Activated T-helper 2 cell treated with anti-CD3 and anti-CD28 coated beads, Interferon-gamma antibody, Interleukin-2, Interleukin-4, amounts not matched to agents 10 μg/mL and 5 μg/mL and 100 μg/mL, durations not matched to agents 14 hours and 24 hours and 36 hours (primary cell): ENCODE measurements at places on chromosomes 13 and 19. TPM values are rescaled to one million over a fixed set of nuclear protein-coding genes. Genes with fewer than 3 reads are reported as not detected.

GRCh38 chr13:63351081-63351480, 1935.4 kb upstream of the PCDH20 start:
- no peak for DNase-seq

DNA sequence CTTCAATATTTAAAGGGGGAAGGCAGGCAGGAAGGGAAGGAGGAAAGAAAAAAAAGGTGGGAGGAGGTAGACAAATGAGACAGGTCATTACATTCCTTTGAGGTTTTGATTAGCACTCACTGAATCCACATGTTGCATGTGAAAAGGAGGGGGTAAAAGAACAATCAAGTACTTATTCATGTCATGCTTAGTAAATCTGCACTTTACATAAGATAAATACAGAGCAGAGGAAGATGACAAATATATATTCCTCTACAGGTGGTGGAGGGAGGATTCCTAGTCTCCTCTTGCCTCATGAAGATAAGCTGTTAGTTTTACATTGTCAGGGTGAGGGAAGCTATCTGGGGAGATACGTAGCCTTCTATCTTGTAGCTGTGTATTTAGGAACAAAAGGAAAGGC, 1645.4 kb upstream of the SPRY2 start:
- no peak for DNase-seq

DNA sequence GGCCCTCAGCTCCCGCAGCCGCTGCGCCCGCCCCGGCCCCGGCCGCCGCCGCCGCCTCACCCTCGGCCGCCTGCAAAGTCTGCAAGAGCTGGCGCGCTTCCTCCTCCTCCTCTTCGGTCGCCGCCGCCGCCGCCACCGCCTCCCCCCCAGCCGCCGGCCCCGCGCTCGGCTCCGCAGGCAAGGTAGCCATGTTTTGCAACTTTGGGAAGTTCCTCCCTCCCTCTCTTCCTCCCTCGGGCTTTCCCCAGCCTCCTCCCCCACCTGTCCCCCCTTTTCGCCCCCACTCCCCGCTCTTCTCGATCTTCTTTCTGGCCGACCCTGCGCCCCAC, 433 bp downstream of the SIX5 start:
- peak; percentile 28 for DNase-seq

DNA sequence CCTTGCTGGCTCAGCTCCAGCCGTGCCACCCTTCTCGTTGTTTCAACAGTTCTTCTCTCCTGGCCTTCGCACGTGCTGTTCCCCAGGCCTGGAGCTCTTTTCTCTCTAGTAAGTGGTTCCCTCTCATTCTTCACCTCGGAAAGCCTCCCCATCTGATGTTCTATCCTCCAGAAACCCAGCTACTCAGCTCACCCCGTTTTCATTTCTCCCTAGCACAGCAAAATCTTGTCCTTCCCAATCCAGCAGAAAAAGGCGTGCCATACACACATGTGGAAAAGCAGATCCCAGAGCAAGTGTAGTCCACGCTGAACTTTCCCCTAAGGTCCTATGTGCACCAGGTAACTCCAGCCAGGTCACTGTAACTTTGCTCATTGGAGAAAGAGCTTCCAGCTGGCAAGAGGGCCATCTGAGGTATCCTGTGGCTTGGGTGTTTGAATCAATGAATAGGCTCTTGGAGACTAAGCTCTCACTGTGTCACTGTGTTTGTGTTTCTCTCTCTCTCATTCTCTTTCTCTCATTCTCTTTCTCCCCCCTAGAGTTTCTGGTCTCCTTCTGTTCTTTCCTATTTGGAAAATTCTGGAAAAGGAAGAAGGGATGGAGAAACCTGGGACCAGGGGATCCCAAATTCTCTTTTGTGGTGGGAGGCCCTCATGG, 49.0 kb downstream of the COLGALT1 start:
- DNase-seq, result no peak

- no peak for DNase-seq
These were observed 85.9 kb downstream of the SACS start for GRCh38 chr13:23347601-23348000.

DNA sequence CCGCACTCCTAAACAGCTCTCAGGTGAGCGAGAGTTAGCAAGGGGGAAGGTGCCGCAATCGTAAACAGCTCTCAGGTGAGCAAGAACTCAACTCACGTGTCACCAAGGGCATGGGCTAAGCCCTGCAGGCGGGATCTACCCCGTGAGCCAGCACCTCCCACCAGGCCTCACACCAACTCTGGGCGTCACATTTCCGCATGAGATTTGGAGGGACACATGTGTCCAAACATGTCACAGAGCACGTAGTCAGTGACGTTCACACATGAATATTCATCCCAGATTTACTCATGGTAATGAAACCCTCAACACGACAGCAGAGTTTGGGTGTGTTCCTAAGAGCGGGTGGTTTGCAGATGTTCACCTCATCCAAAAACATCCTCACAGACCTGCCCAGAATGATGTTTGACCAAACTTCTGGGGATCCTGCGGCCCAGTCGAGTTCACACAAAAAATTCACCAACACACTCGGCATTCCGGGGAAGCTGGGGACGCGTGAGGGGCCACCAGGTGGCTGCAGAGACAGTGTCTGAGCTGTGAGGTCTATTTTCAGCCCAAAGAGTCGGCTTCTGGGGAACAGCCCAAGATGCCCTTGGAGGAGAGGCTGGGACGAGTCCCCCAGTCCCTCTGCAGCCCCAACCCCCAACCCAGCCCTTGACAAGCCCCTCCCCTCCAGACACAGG, 19.6 kb downstream of the C2CD4C start:
- DNase-seq, result no peak

GRCh38 chr13:76884186-76884906, 1.9 kb downstream of the KCTD12 start:
- no peak for DNase-seq

DNA sequence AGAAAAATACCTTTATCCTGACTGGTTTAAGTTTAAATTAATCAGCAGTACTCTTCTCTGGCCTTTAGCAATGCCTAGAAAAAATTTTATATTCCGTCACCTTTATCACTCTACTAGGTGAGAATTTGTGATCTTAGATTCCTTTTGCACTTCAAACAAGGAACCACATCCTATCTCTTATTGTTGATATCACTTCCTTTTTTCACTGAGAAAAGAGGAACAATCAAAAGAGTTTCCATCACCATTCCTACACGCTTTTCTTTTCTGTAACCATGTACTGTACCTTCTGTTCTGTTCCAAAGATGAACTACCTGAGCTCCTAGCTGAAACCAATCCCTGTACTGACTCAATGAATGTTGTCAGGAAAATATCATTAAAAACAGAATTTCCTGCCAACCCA, 1379.0 kb upstream of the MIR17HG start:
- DNase-seq, result no peak

DNA sequence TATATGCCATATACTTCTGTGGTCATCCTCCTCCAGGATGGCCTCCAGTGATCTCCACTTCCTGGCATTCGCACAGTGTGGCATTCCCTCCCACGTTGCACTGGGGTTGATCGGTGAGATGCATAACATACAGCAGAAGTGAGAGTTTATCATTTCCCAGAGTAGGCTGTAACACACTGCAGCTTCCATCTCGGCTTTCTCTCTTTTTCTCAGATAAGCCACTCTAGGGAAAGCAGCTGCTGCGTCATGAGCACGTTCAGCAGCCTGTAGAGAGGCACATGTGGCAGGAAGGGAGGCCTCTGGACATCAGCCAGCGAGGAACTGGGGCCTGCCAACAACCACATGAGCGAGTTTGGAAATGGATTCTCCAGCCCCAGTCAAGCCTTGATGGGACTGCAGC, 807.1 kb downstream of the DIAPH3 start:
- DNase-seq, result no peak

The PSG1 gene
- not detected in 2 replicates for total RNA-seq

The ANKLE1 gene
- total RNA-seq, result 19.8 and 20.4 TPM in 2 replicates

The PRSS57 gene
- not detected in 2 replicates for total RNA-seq

The WDR88 gene
- not detected in 2 replicates for total RNA-seq

The RHPN2 gene
- total RNA-seq, result 3.5 and 5.0 TPM in 2 replicates

The CACNG6 gene
- not detected in 2 replicates for total RNA-seq

The ZNF540 gene
- total RNA-seq, result 0.41 and 0.46 TPM in 2 replicates
